Right lobe of liver (tissue), 6 donors: ENCODE measurements at places on chromosomes 1 and 21. TPM values are rescaled to one million over a fixed set of nuclear protein-coding genes. Genes with fewer than 3 reads are reported as not detected.

Gene C1QTNF12
- total RNA-seq: 1.1 TPM

- H3K36me3 ChIP-seq: no peaks in the 10 kb centered on the region
- H3K4me3 ChIP-seq: no peak overlapping the region
- H3K27me3 ChIP-seq: no peaks in the 10 kb centered on the region
- no peak overlapping the region for H3K27ac ChIP-seq
- DNase-seq: no peak
Measured at GRCh38 chr1:30872033-30872947, 36.3 kb downstream of the SDC3 start.

DNA sequence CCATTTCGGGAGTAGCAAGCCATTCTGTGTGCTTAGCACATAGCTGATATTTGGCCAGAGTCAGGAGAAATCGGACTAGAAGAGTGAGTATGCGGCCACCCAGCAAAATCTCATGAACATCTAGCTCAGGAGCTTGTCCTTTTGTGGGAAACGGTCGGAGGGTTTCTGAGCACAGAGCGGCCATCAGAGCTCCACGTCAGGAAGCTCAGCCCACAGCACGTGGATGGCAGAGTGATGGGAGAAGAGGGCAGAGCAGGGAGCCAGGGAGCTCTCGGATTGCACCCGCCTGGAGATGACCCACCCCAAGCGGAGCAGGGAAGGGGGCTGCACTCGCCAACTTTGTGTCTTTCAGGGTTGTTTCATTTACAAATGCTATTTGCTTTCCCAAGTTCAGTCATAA lies 13.9 kb downstream of the RCAN3 start:
- no peaks in the 10 kb centered on the region for H3K36me3 ChIP-seq
- H3K4me3 ChIP-seq: no peak overlapping the region
- H3K27me3 ChIP-seq: no peaks in the 10 kb centered on the region
- H3K27ac ChIP-seq: no peak overlapping the region
- no peak for DNase-seq

DNA sequence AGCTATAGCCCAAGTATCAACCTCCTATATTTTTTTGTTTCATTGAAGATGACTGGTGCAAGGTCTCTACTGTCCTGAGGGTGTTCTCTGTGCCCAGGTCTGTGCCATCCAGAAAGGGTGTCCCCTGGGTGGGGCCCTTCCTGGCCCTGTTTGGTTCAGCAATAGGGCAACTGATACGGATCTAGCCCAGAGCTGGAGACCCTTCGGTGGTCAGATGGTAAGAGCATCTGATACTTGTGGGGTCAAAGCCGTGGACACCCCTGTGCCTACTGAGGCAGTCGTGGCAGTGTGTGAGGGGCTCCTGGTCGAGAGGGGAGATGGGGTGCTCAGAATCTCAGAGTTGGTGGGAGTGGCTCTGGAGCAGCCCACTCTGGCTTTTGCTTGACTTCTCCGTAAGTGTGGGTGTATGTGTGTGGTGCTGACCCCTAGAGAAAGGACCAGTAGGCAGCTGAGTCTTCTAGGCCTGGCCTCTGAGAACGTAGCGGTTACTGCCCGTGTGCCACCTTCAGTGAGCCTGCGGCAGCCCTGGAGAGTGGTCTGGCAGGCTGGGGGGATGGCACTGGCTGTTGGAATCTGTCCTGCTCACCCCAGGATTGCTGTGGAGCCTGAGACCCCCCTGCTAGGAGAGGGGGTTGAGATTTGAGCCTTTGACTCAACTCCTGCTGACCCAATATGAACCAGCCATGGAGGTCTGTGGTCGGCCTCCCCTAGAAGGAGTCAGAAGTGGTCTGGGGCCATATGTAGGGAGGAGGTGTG lies 2.7 kb downstream of the AMPD2 start:
- no peak for DNase-seq
- peaks cover 4% of the 10 kb centered on the region for H3K36me3 ChIP-seq
- no peaks in the 10 kb centered on the region for H3K4me1 ChIP-seq
- H3K27ac ChIP-seq: no peak overlapping the region
- H3K27me3 ChIP-seq: no peaks in the 10 kb centered on the region
- no peak overlapping the region for H3K4me3 ChIP-seq

Gene GNG5
- 44.5 TPM for total RNA-seq

GRCh38 chr1:7676274-7676945 lies 94.7 kb upstream of the VAMP3 start:
- no peak overlapping the region for H3K27ac ChIP-seq
- no peak overlapping the region for H3K4me3 ChIP-seq
- DNase-seq: peak; percentile 4
- no peaks in the 10 kb centered on the region for H3K4me1 ChIP-seq

Gene OVAAL
- not detected for total RNA-seq

Gene TDRD10
- total RNA-seq: 1.3 TPM

Gene VCAM1
- 3.6 TPM for total RNA-seq

Gene CD34
- 2.7 TPM for total RNA-seq

DNA sequence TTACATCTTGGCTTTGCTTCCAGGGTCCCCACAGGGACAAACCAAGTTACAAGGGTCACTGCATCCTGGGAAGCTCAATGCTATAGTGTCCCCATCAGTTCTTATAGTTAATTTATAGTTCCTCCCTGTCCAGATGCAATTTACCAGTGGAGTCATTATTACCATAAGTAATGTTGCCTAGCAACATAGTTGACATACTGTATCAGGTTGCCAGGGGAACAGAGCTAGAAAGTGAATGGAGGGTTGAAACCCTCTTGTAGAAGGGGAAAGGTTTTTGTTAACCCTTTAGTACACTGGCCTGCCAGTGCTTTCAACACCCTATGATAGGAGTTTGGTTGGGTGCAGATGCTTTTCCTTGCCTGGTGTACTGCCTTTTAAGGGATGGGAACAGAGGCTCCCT lies 34.3 kb upstream of the TTC4 start:
- H3K27me3 ChIP-seq: no peaks in the 10 kb centered on the region
- DNase-seq: no peak
- H3K4me1 ChIP-seq: no peaks in the 10 kb centered on the region
- H3K27ac ChIP-seq: no peak overlapping the region
- no peak overlapping the region for H3K4me3 ChIP-seq
- no peaks in the 10 kb centered on the region for H3K36me3 ChIP-seq

DNA sequence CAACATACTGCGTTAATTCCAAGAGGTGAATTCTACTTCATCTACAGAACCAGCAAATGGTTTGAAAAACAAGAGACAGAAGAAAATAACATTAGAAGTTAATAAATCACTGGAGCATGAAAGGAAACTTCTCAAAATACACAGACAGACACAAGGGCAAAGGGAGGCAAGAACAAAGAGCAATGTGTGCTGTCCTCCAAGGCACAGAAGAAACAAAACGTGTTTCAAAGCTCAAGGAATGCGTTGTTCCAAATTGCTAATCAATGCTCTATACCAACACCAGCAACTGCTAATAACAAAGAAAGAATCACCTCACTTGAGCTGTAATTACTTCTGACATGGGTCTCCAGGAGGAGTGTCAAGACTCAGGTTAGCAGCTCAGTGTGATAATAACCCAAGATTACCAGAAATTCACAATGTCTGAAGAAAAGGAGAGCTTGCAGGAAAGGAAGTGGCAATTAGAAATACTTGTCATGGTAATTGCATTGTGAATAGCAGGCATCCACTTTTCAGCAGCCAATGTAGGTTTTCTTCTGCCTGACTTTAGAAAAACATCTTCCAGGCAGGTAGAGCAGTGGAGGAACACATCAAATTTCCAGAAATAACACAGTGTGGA lies 175.4 kb downstream of the SEC16B start:
- DNase-seq: no peak
- H3K4me1 ChIP-seq: no peaks in the 10 kb centered on the region
- H3K36me3 ChIP-seq: no peaks in the 10 kb centered on the region
- H3K4me3 ChIP-seq: no peak overlapping the region
- H3K27ac ChIP-seq: no peak overlapping the region
- no peaks in the 10 kb centered on the region for H3K27me3 ChIP-seq

Gene OR2L13
- total RNA-seq: not detected

- no peaks in the 10 kb centered on the region for H3K36me3 ChIP-seq
- no peak overlapping the region for H3K4me3 ChIP-seq
- DNase-seq: no peak
- no peaks in the 10 kb centered on the region for H3K27me3 ChIP-seq
- H3K4me1 ChIP-seq: peaks cover 30% of the 10 kb centered on the region
- no peak overlapping the region for H3K27ac ChIP-seq
Measured at GRCh38 chr21:33655588-33656221, 13.4 kb downstream of the ITSN1 start.

DNA sequence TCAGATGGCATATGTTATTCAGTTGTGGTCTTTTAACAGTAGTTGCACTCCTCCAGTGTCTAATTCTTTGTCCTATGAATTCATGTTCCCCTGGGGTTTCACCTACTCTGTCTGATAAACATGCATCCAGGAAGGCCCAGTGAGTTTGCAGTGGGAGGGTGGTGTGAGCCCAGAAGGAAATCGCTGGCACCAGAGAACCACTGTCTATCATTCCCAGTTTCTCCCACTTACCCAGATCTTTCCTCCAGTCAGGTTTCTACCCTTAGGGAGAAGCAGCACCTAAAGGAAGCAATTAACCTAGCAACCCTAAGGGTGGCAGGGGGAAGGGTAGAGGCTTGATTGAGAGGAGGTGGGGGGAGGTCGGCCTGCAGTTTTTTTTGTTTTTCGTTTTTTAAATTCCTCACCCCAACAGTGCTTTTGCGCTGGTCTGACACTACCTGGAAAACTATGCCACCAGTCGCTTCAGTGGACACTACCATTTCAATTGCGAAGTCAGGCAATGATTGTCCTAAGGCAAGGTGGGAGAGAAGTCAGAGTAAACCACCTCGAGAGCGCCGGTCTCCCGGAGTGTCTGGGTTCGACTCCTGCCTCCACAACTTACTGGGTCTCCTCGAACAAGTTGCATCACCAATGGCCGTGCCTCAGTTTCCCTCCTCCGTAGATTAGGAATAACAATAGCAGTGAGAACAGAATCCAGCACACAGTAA lies 766 bp upstream of the SLC44A3 start:
- DNase-seq: no peak
- H3K27ac ChIP-seq: peak overlapping the region; percentile 46
- H3K4me3 ChIP-seq: peak overlapping the region; percentile 78
- no peaks in the 10 kb centered on the region for H3K4me1 ChIP-seq

- no peaks in the 10 kb centered on the region for H3K4me1 ChIP-seq
- no peak overlapping the region for H3K27ac ChIP-seq
- no peak for DNase-seq
- no peak overlapping the region for H3K4me3 ChIP-seq
- no peaks in the 10 kb centered on the region for H3K27me3 ChIP-seq
- no peaks in the 10 kb centered on the region for H3K36me3 ChIP-seq
Measured at GRCh38 chr1:41673378-41673777, 188.9 kb upstream of the EDN2 start.

DNA sequence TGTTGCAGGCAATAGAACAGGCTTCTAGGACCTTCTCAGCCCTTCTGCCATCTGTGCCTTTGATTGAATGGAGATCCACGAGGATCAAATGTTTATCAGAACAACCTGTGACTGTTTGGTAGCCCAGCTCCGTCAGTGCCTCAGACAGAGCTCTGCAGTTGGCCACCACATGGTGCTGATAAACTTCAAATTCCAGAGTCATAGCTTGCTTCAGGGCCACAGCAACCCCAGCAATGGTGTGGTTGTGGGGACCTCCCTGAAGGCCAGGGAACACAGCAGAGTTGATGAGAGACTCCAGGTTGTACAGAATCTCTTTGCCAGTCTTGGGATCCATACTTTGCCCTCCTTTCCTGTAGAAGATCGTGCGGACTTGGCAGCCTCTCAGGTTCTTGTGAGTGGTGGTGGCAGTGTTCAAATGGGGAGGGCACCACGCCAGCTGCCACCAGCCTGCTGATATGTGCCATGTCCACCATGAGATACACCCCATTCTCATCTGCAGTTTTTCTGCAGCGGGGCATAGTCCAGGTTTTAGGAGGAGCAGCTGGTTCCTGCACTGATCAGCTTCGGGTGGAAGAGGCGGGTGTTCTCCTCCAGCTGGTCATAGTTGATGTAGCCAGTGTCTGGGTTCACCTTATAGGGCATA lies 82.9 kb upstream of the ARTN start:
- H3K27me3 ChIP-seq: no peaks in the 10 kb centered on the region
- H3K4me1 ChIP-seq: no peaks in the 10 kb centered on the region
- DNase-seq: no peak
- no peak overlapping the region for H3K4me3 ChIP-seq
- H3K36me3 ChIP-seq: no peaks in the 10 kb centered on the region

Gene BRINP2
- 0.42 TPM for total RNA-seq

Gene CENPF
- total RNA-seq: 1.8 TPM

GRCh38 chr1:43204394-43204793 lies 32.3 kb downstream of the CFAP57 start:
- no peak overlapping the region for H3K4me3 ChIP-seq
- no peaks in the 10 kb centered on the region for H3K4me1 ChIP-seq
- DNase-seq: no peak
- peaks cover 19% of the 10 kb centered on the region for H3K36me3 ChIP-seq
- H3K27me3 ChIP-seq: no peaks in the 10 kb centered on the region
- H3K27ac ChIP-seq: no peak overlapping the region

GRCh38 chr1:24070821-24071393 lies 41.0 kb downstream of the MYOM3 start:
- H3K27me3 ChIP-seq: no peaks in the 10 kb centered on the region
- H3K4me1 ChIP-seq: no peaks in the 10 kb centered on the region
- peak; percentile 80 for DNase-seq
- no peak overlapping the region for H3K4me3 ChIP-seq

DNA sequence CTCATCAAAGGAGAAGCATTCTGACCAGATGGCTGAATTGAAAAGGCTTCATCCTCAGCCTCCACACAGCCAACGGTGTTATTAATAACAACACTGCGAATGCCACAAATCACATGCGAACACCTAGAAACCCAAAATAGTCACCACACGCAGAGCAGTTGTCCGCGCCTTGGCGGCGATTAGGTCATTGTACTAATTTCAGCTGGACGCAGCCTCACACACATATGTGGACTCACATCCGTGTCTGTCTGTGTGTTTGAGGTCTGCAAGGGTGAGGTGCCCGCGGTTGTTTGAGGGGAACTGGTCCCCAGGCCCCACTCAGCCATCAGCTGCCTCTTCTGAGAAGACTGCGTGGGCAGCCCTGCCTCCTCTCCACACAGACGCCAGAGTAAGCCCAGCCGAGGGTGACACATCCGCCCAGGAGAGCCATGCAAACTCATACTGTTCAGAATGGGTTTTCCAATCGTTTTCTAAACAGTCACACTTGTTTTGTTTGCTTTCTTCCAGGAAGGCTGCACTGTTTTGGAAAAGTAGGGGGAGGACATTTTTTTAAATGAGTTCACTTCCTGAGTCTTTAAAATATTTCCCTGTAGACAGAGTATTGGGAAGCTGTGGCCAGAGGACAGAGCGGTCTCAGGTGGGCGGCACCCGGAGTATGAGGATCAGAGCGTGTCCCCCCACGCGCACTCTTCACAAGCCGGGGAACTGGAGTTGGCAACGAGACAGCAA lies 53.4 kb downstream of the TOMM20 start:
- H3K27ac ChIP-seq: peak overlapping the region; percentile 94
- no peaks in the 10 kb centered on the region for H3K27me3 ChIP-seq
- H3K4me1 ChIP-seq: peaks cover 5% of the 10 kb centered on the region
- DNase-seq: peak; percentile 74
- no peaks in the 10 kb centered on the region for H3K36me3 ChIP-seq
- H3K4me3 ChIP-seq: peak overlapping the region; percentile 21

GRCh38 chr1:46096269-46097148 lies 35.9 kb downstream of the PIK3R3 start:
- H3K27me3 ChIP-seq: no peaks in the 10 kb centered on the region
- H3K27ac ChIP-seq: no peak overlapping the region
- no peaks in the 10 kb centered on the region for H3K36me3 ChIP-seq
- no peak overlapping the region for H3K4me3 ChIP-seq
- DNase-seq: no peak

- H3K27ac ChIP-seq: no peak overlapping the region
- no peak for DNase-seq
- H3K4me1 ChIP-seq: no peaks in the 10 kb centered on the region
- H3K4me3 ChIP-seq: no peak overlapping the region
- H3K27me3 ChIP-seq: no peaks in the 10 kb centered on the region
Measured at GRCh38 chr1:67896826-67897225, 63.6 kb upstream of the GNG12 start.
